Transverse colon (tissue), 4 donors: ENCODE measurements at places on chromosomes 16 and 17.

- no peak for DNase-seq
Observed at GRCh38 chr17:38417210-38417951, 10.9 kb upstream of the ARHGAP23 start.

DNA sequence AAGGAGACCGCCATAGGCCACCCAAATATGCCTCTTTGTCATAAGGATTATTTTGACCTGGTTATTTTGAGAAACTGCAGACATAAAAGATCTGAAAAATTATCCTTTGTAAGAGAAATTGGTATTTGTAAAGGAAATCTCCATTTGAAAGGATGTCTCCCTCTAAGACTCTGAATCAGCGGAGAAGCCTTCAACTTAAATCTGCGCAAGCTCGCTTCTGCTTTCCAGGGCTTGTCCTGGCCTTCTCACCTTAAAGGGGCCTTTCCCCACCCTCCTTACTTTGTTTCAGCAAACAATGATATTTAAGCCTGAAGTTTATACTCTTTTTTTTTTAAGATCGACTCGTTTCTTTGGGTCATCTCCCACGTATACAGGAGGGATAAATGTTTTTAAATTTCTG lies 34.5 kb downstream of the HSBP1 start:
- no peak for DNase-seq

DNA sequence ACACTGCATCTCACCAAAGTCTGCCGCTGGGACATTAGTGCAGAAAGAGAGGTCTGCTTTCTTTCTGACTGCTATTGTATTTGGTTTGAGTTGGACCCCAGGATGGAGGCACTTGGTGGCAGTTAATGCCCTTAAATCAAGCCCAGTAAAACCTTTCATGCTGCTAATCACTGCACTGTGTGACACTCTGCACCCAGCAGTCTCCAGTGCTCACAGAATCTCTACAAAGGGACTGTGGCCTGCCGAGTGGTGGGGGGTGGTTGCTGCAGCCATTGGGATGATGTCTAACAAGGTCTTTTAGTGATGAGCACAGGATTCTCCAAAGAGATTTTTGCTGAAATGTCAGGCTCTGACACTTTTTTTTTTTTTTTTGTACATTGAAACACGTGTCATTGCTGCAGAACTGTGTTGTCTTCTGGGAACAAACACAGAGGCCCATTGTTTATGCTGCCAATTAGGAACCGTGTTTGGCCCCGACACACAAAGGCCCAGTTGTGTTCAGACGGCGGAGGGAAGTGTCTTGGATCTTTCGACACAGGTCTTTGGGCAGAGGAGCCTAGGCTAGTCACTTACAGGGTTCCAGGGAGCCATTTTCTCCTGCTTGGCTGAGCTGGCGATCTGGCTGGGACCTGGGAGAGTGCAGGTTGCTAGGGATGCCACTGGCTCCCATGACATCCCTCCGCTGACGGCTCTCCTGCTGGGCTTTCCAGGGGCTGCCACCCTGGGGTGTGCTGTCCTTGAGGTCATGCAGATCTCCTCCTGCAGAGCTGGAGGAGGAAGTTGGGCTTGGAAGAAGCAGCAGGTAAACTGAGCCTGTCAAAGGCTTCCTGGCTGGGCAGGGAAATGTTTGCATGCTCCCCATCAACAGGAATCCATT lies 16.2 kb upstream of the TNRC6C start:
- no peak for DNase-seq

GRCh38 chr16:89633064-89633631 lies 19.7 kb downstream of the DPEP1 start:
- peak; percentile 40 for DNase-seq

GRCh38 chr16:4984174-4984990 lies 26.3 kb downstream of the SEC14L5 start:
- DNase-seq = no peak

- peak; percentile 31 for DNase-seq
Observed at GRCh38 chr16:69481901-69482341, 57.5 kb downstream of the CYB5B start.

GRCh38 chr17:74584292-74585060 lies 7.6 kb downstream of the CD300LD start:
- DNase-seq = no peak

DNA sequence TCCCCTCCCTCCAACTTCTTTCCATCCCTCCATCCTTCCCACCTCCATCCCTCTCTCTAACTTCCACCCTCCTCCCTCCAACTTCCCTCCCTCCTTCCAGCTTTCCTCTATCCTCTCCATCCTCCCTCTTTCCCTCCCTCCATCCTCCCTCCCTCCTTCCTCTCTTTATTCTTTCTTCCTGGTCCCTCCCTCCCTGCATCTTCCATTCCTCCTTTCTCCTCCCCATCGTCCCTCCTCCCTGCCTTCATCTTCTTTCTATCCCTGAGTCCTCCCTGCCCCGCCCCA lies 11.8 kb downstream of the CACNG4 start:
- no peak for DNase-seq

- DNase-seq = no peak
Observed at GRCh38 chr17:75738218-75738802, 17.1 kb downstream of the ITGB4 start.

GRCh38 chr16:3915426-3916260 lies 35.1 kb upstream of the CREBBP start:
- no peak for DNase-seq

GRCh38 chr17:78400581-78401240 lies 22.3 kb downstream of the PGS1 start:
- DNase-seq = no peak

- peak; percentile 87 for DNase-seq
Observed at GRCh38 chr16:79601931-79602627, 1.5 kb upstream of the MAF start.

DNA sequence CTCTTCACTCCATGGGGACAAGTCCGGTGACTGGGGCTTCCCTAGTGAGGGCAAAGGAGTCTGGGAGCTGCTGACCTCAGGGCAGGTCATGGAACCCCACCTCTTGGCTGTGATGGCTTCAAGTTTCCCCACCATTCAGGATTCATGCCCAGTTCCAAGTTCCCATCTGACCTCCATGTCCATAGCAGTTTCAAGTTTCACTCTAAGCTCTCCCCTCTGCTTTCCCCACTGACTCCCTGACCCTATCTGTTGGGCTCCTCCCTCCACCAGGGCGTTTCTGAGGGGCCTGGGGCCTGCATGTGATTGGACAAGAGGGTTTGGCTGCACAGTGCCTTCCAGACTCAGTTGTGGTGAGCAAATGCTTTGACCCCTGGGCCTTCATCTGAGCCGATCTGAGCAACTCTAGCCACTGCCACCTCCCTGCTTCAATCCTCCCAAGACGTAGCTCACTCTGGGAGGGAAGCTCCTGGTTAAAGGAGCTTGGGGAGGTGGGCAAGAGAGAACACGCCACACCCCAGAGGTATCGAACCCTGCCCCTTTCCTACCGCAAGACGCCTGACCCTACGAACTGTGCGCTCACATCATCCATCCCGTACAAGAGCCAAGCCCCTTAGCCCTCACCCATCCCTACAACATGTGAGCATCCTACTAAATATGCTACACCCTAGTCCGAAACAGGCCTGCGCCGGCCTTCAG lies 8.3 kb downstream of the ZNF629 start:
- DNase-seq = no peak

DNA sequence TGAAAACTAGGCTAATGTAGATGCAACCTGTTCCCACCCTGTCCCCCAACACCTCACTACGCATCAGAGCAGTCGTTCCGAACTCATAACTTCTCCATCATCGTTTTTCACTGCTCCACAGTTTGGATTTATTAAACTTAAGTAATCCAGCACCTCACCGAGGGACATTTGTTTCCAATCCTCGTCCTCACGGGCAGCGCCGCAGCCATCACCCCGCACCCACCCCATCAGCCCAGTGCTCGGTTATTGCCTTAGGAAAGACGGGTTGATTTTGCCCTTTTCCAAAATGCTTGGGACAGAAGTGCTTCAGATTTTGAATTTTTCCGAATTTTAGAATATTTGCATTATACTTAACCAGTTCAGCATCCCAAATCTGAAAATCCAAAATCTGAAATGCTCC lies 71.0 kb upstream of the DOC2B start:
- DNase-seq = no peak

GRCh38 chr16:67664258-67664657 lies 2.3 kb downstream of the ENKD1 start:
- DNase-seq = no peak

DNA sequence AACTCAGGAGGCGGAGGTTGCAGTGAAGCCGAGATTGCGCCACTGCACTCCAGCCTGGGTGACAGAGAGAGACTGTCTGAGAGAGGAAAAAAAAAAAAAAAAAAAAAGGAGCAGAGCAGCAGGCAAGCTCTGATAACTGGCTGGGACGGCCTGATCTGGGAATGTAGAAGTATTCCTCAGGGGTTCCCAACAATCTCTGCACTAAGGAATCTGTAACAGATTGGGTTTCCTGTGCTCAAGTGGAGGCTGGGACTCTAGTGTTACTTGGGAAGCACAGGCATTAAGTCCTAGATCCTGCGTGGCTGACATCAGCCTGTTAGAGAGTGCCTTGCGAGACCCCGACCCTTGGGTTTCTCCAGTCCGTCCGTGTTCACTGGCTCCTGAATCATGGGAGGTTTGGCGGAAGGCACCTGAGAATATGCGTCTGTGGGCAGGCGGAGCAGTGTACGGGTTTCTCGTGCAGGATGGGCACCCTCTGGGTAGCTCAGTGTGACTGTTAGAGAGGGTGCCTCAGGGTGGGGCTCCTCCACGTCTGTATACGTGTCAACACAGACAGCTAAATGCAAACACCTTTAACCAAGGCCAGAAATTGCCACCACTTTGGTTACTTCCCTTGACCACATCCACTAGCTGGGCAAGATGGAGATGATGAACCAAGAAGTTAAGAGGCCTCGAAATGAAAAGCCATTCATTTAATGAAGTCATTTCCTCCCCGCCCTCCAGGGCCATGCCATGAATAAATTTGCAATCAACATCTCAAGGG lies 174.9 kb upstream of the RPL38 start:
- DNase-seq = no peak

GRCh38 chr16:35352431-35352830 lies 1893.0 kb downstream of the TP53TG3F start:
- DNase-seq = no peak

- no peak for DNase-seq
Observed at GRCh38 chr17:72657467-72658317, 434.8 kb downstream of the SLC39A11 start.

DNA sequence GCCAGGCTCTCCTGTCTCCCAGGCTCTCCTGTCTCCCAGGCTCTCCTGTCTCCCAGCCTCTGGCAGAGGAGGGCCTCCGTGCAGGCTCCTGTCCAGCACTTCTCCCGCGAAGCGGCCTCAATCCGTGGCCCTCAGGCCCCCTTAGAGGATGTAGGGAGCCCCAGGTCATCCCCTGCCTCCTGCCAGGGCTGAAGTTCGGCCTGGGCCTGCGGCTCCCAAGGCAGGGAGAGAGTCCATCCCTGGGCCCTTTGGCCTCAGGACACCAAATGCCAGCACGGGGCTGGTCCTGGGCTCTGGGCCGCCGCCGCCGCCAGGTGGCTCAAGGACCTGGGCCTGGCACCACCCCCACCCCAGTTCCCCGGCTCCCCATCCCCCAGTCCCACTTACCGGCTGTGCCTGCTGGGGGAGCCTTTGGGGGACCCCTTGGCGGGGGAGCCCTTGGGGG lies 370 bp downstream of the EVPL start:
- DNase-seq = no peak

GRCh38 chr17:78040440-78041385 lies 82.2 kb downstream of the TNRC6C start:
- peak; percentile 41 for DNase-seq

DNA sequence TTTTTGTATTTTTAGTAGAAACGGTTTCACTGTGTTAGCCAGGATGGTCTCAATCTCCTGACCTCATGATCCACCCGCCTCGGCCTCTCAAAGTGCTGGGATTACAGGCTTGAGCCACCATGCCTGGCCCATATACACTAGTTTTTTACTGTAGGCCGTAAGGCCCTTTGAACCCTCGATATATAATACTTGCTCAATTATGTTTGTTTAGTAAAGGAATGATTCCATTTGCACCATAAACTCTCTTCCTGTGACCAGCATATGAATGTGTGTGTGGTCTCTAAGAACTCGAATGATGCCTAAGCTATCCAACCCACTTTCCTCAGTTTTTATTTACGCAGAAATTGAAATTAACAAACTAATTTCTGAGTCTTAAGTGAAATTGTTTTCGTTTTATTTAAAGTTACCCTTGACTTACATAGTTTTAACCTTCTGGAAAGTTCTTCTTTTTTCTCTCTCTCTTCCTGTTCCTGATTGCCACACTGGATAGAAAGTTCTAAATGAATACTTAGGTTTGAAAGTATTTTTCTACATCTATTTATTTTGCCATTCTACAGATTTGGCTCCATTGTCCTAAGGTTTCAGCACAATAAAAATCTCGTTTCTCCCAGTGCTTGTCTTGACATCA lies 37.9 kb downstream of the PIGL start:
- no peak for DNase-seq

DNA sequence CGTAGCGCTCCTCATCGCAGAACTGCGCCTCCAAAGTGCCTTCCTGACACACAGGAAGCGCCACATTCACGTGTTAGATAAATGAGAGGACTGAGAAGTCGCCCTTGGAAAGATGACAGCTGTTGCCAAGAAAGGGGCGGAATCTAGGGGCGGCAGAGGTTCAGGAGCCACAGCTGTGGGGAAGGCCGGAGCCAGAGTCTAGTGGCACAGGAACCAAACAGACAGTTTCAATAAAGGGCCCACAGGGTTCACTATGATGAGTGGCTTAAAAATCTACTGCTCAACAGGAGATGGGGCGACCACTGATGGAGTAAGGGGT lies 4.7 kb downstream of the FLCN start:
- no peak for DNase-seq

- DNase-seq = no peak
Observed at GRCh38 chr17:63929860-63930766, 2.0 kb downstream of the CD79B start.

DNA sequence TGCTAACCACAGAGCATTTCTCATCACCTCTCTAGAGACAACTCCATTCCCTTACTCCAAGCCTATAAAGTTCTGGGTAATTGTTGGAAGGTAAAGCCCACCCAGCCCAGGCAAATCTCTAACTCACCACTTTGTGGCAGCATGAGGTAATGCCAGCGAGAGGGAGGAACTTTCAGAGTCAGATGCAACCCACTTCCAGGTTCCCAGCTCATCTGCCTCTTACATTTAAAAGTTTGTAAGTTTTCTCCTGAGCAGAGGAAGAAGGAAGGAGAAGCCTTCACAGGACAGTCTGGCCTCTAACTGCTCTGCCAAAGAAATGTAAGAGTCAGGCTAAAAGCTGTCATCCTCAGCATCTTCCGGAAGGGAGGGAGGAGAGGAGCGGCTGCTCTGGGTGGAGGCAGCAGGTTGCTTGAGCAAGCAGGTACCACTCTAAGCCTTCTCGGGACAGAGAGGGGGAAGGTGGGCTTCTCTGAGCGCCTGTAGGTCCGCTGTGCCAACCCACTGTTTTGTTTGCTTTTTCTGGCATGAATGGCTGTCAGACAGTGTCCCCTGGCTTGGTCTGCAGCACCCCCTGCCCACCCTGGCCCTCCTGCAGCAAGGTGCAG lies 1.0 kb downstream of the ZNF319 start:
- DNase-seq = no peak

- DNase-seq = no peak
Observed at GRCh38 chr16:47258874-47259461, 115.2 kb upstream of the NETO2 start.
